ENCODE measurements at places on chromosomes 7 and 10.

- no peak for DNase-seq
Measured at GRCh38 chr7:105016709-105017656, 3.0 kb downstream of the KMT2E start.

- no peak for DNase-seq
Measured at GRCh38 chr10:79093658-79094411, 25.1 kb downstream of the ZMIZ1 start.

GRCh38 chr10:129169115-129169514, 297.9 kb upstream of the MGMT start:
- no peak for DNase-seq

- no peak for DNase-seq
Measured at GRCh38 chr10:79328737-79329504, 18.3 kb upstream of the PPIF start.

DNA sequence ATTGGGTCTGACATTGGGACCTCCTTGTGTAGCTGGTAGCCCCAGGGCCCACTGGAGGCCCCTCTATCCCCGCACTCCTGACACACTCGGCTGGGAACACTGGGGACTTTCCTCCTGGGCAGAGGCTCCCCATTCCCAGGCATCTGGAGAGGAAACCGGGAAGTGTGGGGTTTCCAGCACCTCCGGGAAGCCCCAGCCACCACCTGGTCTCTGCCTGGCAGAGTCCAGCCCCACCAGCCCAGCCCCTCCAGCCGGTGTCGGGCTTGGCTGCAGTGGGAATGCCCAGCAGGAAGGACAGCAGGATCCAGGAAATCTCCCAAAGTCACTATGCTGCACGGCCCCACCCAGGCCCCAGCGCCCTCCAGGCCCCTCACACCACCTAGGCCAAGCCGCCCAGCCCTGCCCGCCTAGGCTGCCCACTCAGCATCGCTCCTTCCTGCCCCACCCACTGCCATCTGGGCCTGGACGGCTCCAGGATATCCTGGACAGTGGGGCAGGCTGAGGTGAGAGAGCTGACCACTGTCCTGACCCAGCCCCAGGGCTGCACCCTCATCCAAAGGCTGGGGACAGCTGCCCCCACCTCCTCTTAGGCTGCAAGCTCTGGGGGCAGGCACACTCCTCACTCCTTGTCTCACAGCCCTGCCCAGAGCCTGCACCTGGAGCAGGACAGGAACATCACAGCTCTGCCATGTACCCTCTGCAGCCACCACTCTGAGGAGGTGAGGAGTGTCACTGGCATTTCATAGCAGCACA, 11.8 kb downstream of the RASGEF1A start:
- DNase-seq, result no peak
